ENCODE measurements at places on chromosomes 12 and 14. TPM values are rescaled to one million over a fixed set of nuclear protein-coding genes. Genes with fewer than 3 reads are reported as not detected.

DNAI7 gene
- total RNA-seq = not detected

TMEM132C gene
- not detected for total RNA-seq

TGM1 gene
- 229 TPM for total RNA-seq

GLIPR1L1 gene
- total RNA-seq = not detected

TAS2R19 gene
- 0.65 TPM for total RNA-seq

EPS8 gene
- 12.7 TPM for total RNA-seq

BCL11B gene
- total RNA-seq = 10.1 TPM

ALDH1L2 gene
- total RNA-seq = 2.9 TPM

KLRK1 gene
- total RNA-seq = not detected

KCNMB4 gene
- 2.0 TPM for total RNA-seq

Data from airway epithelial cell (primary cell).